Activated CD8-positive, alpha-beta memory T cell treated with anti-CD3 and anti-CD28 coated beads for 48 hours (primary cell): ENCODE measurements at places on chromosomes 16 and 17.

DNA sequence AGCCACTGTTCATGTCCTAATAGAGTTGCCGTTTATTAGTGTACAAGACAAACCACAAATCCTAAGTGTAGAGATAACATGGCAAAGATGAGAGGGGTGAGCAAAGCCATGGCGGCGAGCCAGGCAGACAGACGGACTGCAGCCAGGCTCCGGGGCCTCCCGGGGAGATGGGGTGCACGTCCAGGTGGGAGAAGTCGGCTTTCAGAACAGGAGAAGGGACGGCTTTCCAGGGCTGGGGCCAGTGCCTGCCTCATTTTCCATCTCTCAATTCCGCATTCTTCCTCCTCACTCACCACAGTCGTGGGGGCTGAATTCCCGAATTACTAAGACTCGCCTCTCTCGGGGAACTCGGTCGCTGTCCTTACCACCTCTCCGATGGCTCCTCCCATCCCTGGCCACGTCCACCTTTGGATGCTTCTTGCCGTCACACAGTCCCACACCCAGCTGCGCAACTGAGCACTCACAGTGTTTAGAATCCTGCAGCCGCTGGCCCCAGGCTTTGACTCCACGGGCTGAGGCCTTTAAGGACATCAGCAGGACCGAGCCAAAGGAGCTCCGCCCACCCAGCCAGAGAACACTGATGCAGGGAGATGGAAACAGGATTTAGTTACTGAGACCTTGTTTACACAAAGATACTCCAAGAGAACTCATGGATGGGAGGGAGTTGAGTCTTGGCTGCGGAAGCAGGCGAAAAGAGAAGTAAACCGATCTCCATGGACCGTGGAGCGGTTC is 59.7 kb downstream of the RNF112 start:
- DNase-seq, result no peak

- DNase-seq, result no peak
Measured at GRCh38 chr17:42891539-42892152, 9.0 kb upstream of the G6PC1 start.

DNA sequence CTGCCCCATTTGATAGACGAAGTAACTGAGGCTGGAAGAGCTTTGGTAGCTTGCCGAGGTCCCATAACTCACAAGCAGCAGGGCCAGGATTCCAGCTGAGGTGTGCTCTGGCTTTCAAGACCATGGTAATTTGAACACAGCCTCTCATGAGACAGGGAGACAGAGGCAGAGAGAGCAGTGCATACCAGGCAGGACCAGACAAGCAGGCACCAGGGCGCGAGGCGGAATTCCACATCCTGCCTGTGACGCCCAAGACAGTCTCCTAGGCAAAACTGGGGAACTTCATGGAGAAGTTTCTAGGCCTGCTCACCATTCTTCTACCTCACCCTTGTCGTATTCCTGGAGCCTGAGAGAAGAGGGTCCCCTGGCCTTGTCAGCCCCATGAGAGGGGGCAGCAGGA is 19.2 kb downstream of the SDK2 start:
- DNase-seq, result no peak

DNA sequence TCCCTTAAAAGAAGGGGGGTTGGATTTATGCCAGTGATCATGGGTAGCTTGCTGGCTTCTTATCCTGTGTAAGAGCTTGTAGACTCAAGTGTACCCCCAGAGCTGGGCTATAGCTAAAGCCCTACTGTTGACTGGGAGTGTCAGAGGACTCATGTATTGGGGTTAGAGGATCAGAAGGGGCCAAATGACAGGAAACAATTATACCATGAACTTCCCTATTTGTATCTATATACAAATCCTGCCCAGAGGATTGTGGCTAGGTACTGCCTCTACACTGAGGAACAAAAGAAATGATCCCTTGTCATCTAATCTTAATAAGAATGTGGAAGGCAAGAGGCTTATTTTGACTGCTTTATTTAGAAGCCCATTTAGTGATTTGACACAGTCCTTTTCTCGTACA is 14.3 kb downstream of the ZP2 start:
- no peak for DNase-seq

DNA sequence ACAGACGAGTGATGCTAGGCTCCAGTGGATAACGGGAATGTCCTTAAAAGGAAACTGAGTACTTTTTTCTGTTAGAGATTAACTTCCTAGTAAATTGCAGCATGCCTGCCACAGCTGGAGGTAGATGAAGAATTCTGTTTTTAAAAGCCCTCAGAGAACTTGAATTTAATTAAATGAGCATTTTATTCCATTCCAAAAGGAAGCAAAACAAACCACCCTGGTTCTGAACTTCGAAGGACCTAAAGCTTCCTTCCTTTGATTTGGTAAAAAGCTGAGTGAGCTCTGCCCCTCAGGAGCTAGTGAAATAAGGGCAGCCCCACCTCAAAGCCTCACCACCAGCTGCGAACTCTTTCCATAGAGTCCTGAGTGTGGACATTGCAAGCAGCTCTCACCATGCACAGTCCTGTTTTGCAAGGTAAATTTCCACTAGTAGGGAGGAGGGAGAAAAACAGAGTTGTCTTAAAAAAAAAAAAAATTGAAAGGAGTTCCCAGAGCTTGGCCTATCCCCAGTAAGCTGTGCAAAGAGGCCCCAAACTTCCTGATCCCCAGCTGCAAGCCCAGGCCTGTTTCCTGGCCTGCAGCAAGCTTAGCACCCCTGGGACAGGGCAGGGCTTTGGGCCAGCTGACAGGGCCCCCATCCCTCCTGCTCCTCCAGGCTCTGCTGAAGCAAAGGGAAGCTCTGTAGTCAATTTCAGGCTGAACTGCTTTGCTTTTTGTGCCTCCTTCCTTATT is 11.2 kb downstream of the CHD9NB start:
- no peak for DNase-seq
